Stimulated activated CD8-positive, alpha-beta memory T cell treated with anti-CD3 and anti-CD28 coated beads, Interleukin-4, amount 100 ng/mL, for 4 hours (primary cell): ENCODE measurements at places on chromosomes 1 and 21.

DNA sequence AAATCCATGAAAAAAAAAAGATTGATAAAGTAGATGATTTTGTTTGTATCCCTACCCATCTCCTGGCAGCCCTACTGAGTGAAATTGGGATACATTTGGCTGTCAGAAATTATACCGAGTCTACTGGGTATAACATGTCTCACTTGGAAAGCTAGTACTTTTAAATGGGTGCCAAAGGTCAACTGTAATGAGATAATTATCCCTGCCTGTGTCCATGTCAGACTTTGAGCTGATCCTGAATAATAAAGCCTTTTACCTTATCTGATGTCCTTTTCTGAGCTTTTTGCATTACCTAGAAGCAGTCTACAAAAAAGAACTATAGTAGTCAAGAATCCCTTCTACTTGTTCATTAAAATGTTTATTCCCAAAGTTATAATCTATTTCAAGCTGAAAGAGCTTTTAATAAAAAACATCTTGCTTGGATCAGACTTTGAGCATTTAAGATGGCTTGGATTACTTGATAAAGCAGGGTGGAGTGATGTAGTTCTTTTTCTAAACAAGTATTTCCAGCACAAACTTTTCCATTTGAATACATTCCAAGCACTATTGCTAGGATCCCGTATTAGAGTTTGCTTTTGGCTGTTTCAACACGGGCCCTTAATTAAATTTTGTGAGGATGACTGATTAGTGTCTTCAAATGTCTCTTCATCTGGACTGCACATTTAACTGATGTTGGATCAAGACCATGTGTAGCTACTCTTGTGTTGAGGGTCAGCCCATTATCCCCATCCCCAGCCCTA is 69.2 kb downstream of the DTL start:
- DNase-seq = no peak

DNA sequence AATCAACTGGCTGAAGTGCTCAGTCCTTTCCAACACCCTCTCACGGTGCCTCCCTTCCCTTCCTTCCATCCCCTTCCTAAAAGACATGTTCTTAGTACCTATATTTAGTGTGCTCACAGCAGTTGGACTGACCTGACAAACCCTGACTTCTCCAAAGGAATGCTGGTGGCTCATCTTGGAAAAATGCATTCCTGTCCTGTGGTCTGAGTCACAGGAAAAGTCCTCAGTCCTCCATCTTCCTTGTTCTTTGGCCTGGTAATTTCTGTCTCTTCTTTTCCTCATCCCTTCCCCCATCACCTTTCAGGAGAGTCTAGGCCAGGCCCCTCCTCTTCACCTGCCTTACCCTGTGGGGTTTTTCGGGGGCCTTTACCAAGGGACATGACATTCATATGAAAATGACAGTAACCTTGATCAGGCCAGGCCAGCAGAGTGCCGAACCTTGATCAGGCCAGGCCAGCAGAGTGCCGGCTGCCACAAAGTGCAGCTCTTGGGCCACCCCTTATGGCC is 7.2 kb downstream of the ATP1B1 start:
- DNase-seq = no peak

DNA sequence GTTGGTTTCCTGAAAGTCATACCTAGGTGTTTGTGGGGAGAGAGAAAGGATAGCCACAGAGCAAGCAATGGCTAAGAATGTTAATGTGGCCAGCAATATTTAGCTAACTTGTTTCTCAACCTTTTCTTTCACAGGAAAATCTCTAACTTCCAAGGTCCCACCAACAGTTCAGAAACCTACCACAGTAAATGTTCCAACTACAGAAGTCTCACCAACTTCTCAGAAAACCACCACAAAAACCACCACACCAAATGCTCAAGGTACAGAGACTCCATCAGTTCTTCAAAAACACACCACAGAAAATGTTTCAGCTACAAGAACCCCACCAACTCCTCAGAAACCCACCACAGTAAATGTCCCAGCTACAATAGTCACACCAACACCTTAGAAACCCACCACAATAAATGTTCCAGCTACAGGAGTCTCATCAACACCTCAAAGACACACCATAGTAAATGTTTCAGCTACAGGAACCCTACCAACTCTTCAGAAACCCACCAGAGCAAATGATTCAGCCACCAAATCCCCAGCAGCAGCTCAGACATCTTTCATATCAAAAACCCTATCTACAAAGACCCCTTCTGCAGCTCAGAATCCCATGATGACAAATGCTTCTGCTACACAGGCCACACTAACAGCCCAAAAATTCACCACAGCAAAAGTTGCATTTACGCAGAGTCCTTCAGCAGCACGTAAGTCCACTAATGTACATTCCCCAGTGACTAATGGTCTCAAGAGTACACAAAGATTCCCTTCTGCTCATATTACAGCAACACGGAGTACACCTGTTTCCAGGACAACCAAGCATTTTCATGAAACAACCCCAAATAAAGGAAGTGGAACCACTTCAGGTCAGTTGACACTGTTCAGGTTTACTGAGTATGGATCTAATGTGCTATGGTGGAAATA is 15.3 kb downstream of the CD55 start:
- no peak for DNase-seq

DNA sequence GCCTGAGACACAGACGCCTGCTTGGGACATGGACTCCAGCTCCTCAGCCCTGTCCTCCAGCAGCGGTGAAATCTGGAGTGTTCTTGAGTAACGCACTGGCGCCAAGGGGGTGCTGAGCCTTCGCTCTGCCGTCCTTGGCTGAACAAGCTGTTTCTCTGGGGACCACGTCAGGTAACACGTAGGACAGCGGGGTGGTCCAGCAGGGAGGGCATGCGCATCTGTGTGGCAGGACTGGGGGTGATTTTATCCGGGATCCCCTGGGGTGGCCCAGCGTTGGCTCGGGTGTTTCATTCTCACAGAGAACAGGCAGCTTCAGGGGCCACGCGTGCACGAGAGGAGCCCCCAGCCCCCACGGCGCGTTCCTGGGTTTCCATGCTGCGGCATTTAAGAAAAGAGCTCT is 61.2 kb downstream of the AGPAT3 start:
- no peak for DNase-seq

DNA sequence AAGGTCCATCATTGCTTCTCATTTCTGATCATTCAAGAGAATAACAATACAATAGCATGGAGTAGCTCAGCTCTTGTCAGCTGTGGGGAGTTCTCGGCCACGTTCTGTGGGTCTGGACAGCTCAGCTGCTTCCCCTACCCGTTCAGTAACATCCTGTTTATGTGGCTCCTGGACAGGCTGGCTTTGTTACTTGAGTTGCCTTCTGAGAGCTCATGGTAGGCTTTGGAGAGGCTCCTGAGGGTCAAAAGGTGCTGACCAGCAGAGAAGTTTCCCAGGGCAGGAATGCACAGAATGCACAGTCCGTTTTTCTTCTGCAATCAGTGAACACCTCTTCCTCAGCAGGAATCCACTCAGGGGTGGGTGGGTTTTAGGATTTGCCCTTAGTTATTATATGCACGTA is 36.0 kb downstream of the KAZN start:
- no peak for DNase-seq

- DNase-seq = no peak
These were observed 27.7 kb downstream of the EPS15 start for GRCh38 chr1:51491166-51491981.

DNA sequence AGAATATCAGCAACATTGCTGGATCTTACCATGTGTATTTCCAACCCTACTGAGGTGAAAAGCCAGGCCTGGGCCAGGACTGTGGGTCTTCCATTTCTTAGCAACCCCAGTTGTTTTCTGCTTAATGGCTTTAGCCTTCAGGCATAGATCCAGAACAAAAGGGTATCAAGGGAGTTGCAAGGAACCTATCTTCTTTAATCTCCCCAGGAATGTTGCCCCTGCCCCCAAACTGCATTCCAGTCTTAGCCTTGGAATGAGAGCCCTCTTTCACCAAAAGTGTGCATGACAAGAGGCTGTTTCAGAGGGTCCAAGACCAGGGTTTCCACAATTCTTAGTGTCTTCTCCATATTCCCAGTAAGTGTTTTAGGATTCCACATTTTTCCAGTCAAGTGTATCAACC is 87.9 kb upstream of the SOX13 start:
- DNase-seq = no peak

DNA sequence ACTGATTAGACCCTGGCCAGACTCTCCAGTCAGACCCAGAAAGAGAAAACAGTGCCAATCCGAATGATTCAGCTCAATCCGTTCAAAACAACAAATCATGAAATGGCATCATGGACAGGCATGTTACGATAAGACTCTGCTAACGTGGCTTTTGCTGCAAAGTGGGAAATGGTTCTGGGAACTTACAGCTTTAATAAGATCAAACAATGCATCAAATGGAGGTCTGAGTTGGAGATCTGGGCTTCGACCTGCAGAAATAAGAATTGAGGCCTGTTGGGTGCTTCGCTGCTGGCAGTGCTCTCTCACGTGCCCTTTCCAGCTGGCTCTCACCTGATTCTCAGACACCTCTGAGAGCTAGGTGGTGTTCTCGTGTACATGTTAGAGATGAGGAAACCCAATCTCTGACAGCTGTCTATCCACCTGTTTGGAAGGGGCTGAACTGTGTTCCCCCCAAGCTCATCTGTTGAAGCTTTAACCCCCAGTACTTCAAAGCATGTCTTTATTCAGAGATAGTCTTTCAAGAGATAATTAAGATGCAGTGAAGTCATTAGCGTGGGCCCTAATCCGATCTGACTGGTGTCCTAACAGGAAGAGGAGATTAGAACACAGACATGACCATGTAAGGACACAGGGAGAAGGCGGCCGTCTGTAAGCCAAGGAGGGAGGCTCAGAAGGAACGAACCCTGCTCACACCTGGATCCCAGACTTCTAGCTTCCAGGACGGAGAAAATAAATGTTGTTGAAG is 45.5 kb upstream of the ETS2 start:
- DNase-seq = no peak

DNA sequence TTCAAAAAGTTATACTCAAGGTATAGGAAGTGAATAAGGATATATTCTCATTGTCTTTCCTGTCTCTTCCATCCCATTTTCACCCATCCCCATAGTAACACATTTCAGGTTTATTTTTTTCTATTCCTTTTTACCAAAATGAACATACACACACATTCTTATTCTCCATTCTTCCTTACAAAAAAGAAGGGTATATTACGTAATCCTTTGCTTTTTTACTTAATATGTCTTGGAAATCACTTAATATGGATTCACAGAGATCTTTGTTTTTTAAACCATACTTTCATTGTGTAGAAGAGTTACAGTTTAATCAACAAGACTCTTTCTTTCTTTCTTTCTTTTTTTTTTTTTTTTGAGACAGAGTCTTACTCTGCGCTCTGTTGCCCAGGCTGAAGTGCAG is 128.2 kb upstream of the BMP8A start:
- no peak for DNase-seq

- no peak for DNase-seq
These were observed 101.0 kb downstream of the AJAP1 start for GRCh38 chr1:4755301-4755845.

DNA sequence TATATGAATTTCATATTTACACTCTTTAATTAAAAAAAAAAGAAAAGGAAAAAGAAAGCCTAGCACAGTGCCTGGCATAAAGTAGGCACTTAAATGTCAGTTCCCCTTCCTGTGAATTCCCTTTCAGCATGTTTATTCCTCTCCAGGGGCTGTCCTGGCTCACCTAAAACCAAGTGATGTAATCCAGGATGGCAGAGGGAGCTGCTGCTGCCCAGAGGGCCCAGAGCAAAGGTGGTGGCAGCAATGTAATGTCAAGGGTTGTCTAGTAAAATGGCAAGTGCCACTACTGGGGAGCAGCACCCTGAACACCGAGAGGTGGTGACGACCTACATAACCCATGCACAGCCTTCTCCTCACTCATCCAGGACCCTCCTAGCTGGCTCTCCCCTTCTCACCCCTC is 78.4 kb upstream of the LPGAT1 start:
- DNase-seq = no peak

GRCh38 chr21:21045518-21045917 is 47.3 kb downstream of the NCAM2 start:
- no peak for DNase-seq

DNA sequence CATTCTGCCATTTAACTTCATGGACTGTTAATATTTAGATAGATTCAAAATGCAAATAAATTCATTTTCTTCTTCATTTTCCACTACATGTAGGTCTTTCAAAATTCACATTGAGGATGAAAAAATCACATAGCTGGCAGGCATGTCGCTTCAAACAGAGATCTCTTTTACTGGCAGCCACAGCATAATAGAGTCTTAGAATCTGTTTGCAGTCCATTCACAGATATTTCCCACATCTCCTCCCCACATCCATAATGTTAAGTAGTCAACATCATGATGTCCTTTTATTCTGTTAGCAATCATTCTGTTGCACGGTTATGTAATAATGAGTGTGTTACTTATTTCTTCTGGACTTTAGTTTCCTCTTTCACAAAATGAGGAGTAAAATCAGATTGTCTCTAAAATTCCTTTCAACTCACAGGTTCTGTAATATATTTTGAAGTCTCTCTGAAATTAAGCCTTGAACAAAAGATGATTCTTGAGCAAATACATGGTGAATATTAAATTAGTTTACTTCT is 257.5 kb upstream of the SNX7 start:
- no peak for DNase-seq

GRCh38 chr1:219109424-219110018 is 64.2 kb upstream of the LYPLAL1 start:
- DNase-seq = no peak

GRCh38 chr1:92970990-92971689 is 9.9 kb upstream of the DIPK1A start:
- no peak for DNase-seq

GRCh38 chr1:23286401-23286800 is 57.7 kb downstream of the HNRNPR start:
- DNase-seq = no peak

DNA sequence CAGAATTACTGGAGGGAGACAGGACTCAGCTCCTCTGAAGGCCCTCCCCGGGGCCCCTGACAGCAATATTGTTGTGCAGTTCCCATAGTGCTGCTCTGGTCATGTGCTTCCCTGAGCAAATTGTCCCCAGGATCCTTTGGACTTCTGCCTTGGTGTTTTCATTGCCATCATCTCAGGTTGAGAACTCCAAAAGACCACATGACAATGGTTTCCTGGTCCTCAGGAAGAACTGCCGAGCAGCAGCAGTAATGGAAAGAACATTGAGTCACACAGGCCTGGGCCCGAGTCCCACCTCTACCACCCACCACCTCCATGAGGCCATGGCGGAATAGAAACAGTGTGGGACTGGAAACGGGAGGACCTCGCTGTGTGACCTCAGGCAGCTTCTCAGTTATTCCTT is 6.3 kb upstream of the CTTNBP2NL start:
- DNase-seq = no peak

GRCh38 chr1:65020774-65021173 is 54.4 kb upstream of the JAK1 start:
- DNase-seq = no peak

DNA sequence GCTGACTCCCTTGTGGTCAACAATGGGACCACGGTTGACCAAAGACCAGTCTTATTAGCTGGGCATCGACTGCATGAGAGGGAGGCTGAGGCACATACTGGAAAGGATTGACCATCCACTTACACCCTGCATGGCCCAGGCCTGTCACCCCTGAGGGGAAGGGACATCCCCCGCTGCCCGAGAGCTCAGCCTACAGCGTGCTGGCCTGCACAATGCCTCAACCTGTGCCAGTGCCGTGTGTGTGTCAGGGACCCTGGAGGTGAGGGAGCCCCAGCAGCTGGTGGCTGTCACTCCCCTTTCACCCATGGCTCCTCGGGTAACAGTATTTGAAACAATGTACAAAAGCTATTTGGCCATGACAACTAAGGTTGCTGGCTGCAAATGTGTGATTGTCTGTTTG is 67.3 kb downstream of the SLC35F3 start:
- DNase-seq = no peak

- no peak for DNase-seq
These were observed 116.5 kb upstream of the BARHL2 start for GRCh38 chr1:90833466-90834110.
